ENCODE measurements at places on chromosomes 7 and 10. TPM values are rescaled to one million over a fixed set of nuclear protein-coding genes. Genes with fewer than 3 reads are reported as not detected.

GRCh38 chr7:100866729-100867039, 503 bp upstream of the TRIP6 start:
- H3K36me3 ChIP-seq, result no peaks in the 10 kb centered on the region
- H3K4me1 ChIP-seq, result peaks cover 19% of the 10 kb centered on the region
- no peak overlapping the region for H3K4me3 ChIP-seq
- DNase-seq, result no peak
- H3K27me3 ChIP-seq, result no peaks in the 10 kb centered on the region
- H3K27ac ChIP-seq, result no peak overlapping the region

DNA sequence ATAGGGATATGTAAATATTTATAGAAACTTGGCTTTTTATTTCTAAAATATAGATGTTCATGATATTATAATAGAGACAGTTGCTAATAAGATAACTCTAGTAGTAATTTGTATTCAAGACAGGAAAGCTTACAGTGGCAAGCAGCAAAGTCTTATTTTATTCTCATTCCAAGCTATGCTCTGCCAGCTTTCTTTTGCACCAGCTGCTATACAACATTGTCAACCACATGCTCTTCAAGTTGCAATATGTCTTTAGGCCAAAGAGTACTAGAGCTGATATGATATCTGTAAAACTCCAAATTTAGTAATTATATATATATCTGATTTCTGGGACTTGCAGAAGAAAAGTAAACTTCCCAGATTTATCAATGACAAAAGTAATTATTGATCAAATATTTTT, 350.1 kb downstream of the HGF start:
- no peaks in the 10 kb centered on the region for H3K36me3 ChIP-seq
- no peaks in the 10 kb centered on the region for H3K4me1 ChIP-seq
- DNase-seq, result no peak
- H3K4me3 ChIP-seq, result no peak overlapping the region

- H3K27ac ChIP-seq, result no peak overlapping the region
- DNase-seq, result no peak
- H3K4me1 ChIP-seq, result no peaks in the 10 kb centered on the region
- H3K4me3 ChIP-seq, result no peak overlapping the region
- peaks cover 45% of the 10 kb centered on the region for H3K27me3 ChIP-seq
Measured at GRCh38 chr10:1343176-1343575, 287.0 kb downstream of the WDR37 start.

GRCh38 chr10:51241461-51241860, 167.2 kb downstream of the PRKG1 start:
- no peaks in the 10 kb centered on the region for H3K4me1 ChIP-seq
- DNase-seq, result no peak
- H3K27ac ChIP-seq, result no peak overlapping the region
- no peaks in the 10 kb centered on the region for H3K27me3 ChIP-seq
- H3K4me3 ChIP-seq, result no peak overlapping the region

DNA sequence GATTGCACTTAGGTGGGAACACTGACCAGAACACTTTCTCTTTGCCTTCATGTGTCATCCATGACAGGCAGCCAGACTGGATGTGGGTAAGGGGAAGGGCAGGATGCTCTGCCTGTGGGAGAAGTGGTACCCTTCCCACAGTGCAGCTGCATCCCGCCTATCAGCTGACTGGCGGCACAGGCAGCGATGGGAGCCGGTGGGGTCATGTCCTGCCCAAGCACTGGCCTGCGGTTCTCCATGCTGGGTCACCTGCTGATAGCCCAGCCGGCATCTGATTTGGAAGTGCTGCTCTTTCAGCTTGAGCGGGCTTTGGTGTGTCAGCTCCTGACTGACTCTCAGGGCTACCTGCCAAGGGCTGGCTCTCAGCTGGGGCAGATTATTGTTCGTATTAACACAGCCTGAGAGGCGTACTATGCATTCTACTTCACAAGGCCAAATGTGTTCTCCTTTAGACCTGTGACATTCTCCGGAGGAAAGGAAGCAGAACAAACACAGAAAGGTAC, 105.2 kb upstream of the PDLIM1 start:
- no peaks in the 10 kb centered on the region for H3K27me3 ChIP-seq
- peaks cover 24% of the 10 kb centered on the region for H3K36me3 ChIP-seq
- no peak overlapping the region for H3K4me3 ChIP-seq
- 0 out of 2 replicates have a peak, but pooled peaks cover under 1% of the 10 kb centered on the region for H3K4me1 ChIP-seq
- DNase-seq, result no peak

Gene EMX2
- total RNA-seq, result not detected

- no peaks in the 10 kb centered on the region for H3K4me1 ChIP-seq
- H3K27me3 ChIP-seq, result no peaks in the 10 kb centered on the region
- no peak for DNase-seq
- no peaks in the 10 kb centered on the region for H3K36me3 ChIP-seq
Measured at GRCh38 chr10:88964869-88965415, 12.4 kb upstream of the ACTA2 start.

Gene GBF1
- 28.7 TPM for total RNA-seq

Gene SMARCD3
- total RNA-seq, result 0.62 TPM

- H3K4me3 ChIP-seq, result no peak overlapping the region
- no peak overlapping the region for H3K27ac ChIP-seq
- no peaks in the 10 kb centered on the region for H3K4me1 ChIP-seq
- 0 out of 3 replicates have a peak, but pooled peaks cover 4% of the 10 kb centered on the region for H3K36me3 ChIP-seq
- DNase-seq, result no peak
Measured at GRCh38 chr10:118036281-118036875, 10.4 kb downstream of the RAB11FIP2 start.

Gene MUC12
- total RNA-seq, result not detected

GRCh38 chr10:123948030-123948823, 56.6 kb upstream of the CPXM2 start:
- DNase-seq, result no peak
- no peaks in the 10 kb centered on the region for H3K4me1 ChIP-seq
- peaks cover 45% of the 10 kb centered on the region for H3K27me3 ChIP-seq
- H3K27ac ChIP-seq, result no peak overlapping the region

DNA sequence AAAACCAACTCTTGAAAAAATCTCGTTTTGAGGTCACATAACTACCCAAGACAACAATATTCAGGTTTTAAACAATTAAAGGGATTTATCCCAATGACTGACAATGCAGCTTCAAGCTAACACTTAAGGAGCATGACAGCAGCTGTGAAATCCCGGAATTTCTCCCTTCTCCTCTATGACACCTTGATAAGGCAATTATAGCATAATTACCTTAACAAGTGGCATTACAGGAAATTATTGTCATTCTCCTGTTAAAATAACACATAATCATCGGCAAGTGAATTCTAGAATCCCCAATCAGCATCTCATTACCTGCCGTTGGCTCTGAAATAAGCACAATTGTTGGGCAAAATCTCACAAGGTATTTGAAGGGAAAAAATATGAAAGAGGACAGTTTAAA, 417.0 kb upstream of the PFKP start:
- H3K27me3 ChIP-seq, result peaks cover 3% of the 10 kb centered on the region
- no peak overlapping the region for H3K27ac ChIP-seq
- H3K4me1 ChIP-seq, result no peaks in the 10 kb centered on the region
- DNase-seq, result no peak
- no peak overlapping the region for H3K4me3 ChIP-seq
- H3K36me3 ChIP-seq, result no peaks in the 10 kb centered on the region

GRCh38 chr10:86261941-86262687, 104.5 kb downstream of the GRID1 start:
- H3K4me3 ChIP-seq, result no peak overlapping the region
- H3K4me1 ChIP-seq, result no peaks in the 10 kb centered on the region
- no peak overlapping the region for H3K27ac ChIP-seq
- H3K36me3 ChIP-seq, result no peaks in the 10 kb centered on the region
- H3K27me3 ChIP-seq, result peaks cover 42% of the 10 kb centered on the region
- peak; percentile 5 for DNase-seq

DNA sequence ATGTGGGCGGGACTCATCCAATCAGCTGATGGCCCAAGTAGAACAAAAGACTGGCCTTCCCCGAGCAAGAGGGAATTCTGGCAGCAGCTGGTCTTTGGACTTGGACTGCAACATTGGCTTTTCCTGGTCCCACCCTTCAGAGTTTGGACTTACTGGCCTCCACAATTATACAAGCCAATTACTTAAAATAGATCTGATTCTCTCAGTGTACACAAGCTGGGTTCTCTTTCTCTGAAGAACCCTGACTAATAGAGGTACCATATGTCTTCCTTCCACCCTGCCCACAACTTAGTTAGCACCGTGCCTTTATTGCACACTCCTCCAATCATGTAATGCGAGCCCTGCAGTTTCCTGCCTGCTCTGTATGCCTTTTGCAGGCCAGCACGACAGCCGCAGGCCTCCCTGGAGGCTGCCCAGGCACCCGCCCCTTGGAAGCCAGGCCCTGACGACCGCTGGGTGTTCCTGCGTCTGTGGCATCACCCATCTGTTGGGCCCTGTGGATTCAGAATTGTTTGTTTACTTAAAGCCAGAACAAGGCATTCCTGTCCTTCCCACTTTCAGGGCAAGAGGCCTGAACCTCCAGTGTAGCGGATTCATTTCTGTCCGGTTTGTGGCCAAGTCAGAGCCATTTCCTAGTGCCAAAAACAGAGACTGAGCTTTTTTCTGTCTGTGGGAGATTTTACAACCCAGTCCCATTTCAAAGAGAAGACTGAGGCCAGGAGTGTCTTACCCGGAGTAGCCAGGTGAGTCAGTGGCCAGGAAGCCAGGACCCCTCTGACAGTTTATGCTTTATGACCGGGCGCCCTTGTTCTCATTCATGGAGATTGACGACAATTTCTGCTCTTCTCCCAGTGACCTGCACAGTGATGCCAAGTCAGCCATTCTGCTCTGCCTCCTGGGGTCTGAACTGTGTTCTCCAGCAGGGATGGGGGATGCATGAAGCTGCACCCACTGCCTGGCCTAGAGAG, 968 bp upstream of the INMT start:
- H3K4me1 ChIP-seq, result peaks cover 12% of the 10 kb centered on the region
- no peaks in the 10 kb centered on the region for H3K27me3 ChIP-seq
- H3K4me3 ChIP-seq, result no peak overlapping the region
- no peaks in the 10 kb centered on the region for H3K36me3 ChIP-seq
- H3K27ac ChIP-seq, result no peak overlapping the region

Gene PSAP
- total RNA-seq, result 148 TPM

DNA sequence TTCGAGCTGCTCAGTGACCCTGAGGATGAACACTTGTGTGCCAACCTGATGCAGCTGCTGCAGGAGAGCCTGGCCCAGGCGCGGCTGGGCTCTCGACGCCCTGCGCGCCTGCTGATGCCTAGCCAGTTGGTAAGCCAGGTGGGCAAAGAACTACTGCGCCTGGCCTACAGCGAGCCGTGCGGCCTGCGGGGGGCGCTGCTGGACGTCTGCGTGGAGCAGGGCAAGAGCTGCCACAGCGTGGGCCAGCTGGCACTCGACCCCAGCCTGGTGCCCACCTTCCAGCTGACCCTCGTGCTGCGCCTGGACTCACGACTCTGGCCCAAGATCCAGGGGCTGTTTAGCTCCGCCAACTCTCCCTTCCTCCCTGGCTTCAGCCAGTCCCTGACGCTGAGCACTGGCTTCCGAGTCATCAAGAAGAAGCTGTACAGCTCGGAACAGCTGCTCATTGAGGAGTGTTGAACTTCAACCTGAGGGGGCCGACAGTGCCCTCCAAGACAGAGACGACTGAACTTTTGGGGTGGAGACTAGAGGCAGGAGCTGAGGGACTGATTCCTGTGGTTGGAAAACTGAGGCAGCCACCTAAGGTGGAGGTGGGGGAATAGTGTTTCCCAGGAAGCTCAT, 1.1 kb downstream of the DDIT4 start:
- peak overlapping the region; percentile 76 for H3K27ac ChIP-seq
- 0 out of 2 replicates have a peak, but pooled peaks cover 2% of the 10 kb centered on the region for H3K36me3 ChIP-seq
- peaks cover 65% of the 10 kb centered on the region for H3K4me1 ChIP-seq
- H3K27me3 ChIP-seq, result no peaks in the 10 kb centered on the region
- DNase-seq, result no peak

Gene PIK3AP1
- 18.5 TPM for total RNA-seq

DNA sequence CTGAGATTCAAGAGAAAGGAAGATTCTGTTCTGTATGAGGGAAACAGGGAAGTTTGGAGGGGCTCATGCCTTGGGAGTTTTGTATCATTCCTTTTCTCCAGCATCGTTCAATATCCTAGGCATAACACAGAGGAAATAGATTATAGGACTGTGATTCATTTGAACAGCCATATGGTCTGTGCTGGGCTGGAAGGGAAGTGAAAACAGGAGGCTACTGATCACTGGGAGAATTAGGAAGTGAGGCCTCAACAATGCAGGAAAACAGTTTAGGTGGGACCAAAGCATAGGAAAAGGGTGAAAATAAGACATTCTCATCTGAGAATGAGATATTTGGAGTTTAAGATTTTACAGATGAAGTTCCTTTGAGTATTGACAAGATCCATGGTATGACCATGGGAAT, 70.7 kb upstream of the MKX start:
- H3K36me3 ChIP-seq, result no peaks in the 10 kb centered on the region
- no peaks in the 10 kb centered on the region for H3K27me3 ChIP-seq
- no peak overlapping the region for H3K27ac ChIP-seq

Gene SPAM1
- not detected for total RNA-seq

Gene MPP7
- 16.4 TPM for total RNA-seq

GRCh38 chr7:73838642-73839041, 3.7 kb downstream of the METTL27 start:
- DNase-seq, result no peak
- H3K4me1 ChIP-seq, result peaks cover 55% of the 10 kb centered on the region
- H3K27me3 ChIP-seq, result no peaks in the 10 kb centered on the region
- no peaks in the 10 kb centered on the region for H3K36me3 ChIP-seq

DNA sequence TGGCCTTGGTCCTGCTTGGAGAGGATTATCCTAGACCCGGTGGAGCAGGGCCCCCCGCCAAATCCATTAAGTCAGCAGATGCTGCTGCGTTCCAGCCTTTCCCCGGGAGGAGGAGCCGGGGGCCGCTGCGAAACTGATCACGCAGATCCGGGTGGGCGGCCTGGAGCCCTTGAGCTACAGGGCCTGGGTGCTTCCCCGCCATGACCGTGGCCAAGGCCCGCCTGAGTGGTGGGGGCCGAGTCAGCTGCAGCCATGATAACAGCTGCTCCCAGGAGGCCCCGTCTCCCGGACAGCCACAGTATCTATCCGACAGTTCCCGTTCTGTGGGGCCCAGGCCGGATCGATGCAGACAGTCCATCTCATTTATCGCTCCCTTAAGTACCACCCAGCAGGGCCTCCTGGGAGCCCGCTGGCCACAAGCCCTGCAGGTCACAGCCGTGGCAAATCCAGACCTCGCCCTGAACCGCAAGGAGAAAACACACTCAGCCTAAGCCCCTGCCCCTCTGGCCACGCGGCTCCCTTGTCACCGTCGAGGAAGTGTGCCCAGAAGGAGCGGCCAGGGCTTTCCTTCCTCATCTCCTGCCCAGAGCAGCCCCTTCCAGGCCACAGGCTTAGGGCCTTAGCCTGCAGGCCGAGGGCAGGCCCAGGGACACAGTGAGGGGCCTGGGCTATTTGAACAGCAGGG, 34.4 kb upstream of the SLC29A4 start:
- H3K4me3 ChIP-seq, result peak overlapping the region; percentile 3
- H3K27ac ChIP-seq, result no peak overlapping the region
- H3K4me1 ChIP-seq, result peaks cover 7% of the 10 kb centered on the region

DNA sequence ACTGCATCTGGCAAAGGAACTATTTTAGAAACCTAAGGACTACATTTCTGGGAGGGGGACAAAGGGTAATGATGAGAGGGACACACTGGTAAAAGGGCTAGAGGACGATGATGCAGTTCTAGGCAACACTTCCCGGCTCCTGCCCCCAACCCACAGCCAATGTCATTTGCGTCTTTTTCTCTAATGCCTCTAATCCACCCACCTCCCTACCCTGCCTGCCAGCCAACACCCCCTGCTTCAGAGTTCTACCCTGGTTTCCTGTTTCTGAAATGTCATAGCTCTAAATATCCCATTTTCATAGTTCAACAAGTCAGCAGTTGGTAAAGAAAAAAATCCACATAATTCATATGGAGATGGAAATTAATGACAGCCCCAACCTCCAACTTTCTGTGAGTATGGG, 79.0 kb downstream of the KIAA1549 start:
- peaks cover 2% of the 10 kb centered on the region for H3K36me3 ChIP-seq
- H3K4me3 ChIP-seq, result no peak overlapping the region
- no peak for DNase-seq
- no peaks in the 10 kb centered on the region for H3K27me3 ChIP-seq
- no peaks in the 10 kb centered on the region for H3K4me1 ChIP-seq
